ENCODE measurements at places on chromosomes 5 and 9. TPM values are rescaled to one million over a fixed set of nuclear protein-coding genes. Genes with fewer than 3 reads are reported as not detected.

Gene ZBED3
- total RNA-seq, result 3.3 TPM

Gene LRRC14B
- not detected for total RNA-seq

Gene OR1J2
- total RNA-seq, result not detected

Gene ADGRD2
- not detected for total RNA-seq

DNA sequence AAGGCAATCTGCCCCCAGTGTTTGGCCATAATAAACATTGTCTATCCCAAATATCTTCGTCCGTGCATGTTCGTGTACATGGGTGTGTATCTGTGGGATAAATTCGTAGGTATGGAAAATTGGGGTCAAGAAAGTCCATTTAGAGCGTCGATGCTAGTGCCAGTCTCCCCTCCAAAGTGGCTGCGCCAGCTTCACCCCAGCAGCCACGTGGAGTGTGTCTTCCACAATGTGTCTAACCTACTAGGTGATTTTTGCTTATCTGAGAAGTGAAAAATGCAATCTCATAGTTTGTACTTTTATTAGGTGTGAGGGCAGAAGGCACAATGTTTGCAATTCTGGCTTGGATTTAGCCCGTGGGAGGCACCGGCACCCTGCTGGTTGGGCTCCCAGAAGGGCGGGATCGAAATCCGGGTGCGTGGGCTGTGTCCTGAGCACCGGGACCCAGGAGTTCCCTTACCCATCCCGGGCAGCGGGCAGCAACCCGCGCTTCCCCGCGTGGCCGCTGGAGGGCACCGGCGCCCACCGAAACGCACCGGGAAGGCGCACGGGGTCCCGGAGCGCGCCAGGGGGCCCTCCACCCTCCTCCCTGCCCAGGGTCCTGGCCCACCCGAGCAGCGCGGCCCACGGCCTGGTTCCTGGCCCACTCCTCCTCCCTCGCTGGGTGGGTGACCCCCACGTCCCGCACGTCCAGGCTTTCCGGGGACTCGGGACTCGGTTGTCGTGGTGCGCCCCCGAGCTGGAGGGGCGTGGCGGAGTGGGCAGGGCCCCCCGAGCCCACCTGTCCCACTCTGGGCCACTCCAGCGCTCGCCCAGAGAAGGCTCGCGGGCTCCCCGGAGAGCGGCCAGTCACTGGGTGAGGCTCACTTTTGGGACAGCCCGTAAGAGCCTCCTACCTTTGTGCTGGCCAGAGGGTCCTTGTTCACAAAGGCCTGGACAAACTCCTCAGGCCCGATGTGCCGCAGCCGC, 55.4 kb upstream of the RNF130 start:
- peak; percentile 38 for DNase-seq

- no peak for DNase-seq
Observed at GRCh38 chr5:124408738-124409453, 337.5 kb downstream of the ZNF608 start.

GRCh38 chr9:90300611-90301276, 341.9 kb downstream of the DIRAS2 start:
- DNase-seq, result no peak

- peak; percentile 61 for DNase-seq
Observed at GRCh38 chr9:92706218-92706940, 36.4 kb upstream of the IPPK start.

- peak; percentile 38 for DNase-seq
Observed at GRCh38 chr5:37721447-37721871, 118.4 kb downstream of the GDNF start.

DNA sequence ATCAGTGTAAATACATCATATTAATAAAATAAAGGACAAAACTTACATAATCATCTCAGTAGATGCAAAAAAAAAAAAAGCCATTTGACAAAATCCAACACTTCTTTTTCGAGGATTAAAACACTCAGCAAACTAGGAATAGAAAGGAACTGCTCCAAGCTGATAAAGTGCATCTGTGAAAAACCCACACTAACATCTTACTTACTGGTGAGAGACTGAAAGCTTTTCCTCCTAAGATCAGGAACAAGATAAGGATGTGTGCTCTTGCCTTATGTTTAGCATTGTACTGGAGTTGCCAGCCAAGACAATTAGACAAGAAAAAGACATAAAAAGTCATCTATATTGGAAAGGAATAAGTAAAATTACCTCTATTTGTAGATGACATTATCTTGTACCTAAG, 120.2 kb upstream of the SAP30L start:
- DNase-seq, result no peak

DNA sequence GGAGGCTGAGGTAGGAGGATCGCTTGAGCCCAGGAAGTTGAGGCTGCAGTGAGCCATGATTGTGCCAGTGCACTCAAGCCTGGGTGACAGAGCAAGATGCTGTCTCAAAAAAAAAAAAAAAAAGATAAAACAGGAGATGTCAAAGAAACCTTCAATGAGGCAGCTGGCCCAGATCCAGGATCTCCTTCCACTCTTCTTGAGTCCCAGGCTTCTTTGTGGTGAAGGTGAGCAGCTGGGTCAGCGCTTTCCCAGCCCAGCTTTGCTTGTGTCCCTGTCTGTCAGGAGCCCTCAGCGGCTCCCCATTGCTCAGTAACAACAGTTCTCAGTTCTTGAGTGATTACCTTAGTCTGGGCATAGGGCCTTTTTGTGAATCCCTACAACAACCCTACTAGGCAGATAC, 69.4 kb upstream of the PSD2 start:
- DNase-seq, result no peak

- peak; percentile 33 for DNase-seq
Observed at GRCh38 chr5:179906795-179907555, 722 bp downstream of the TBC1D9B start.

Data from activated naive CD4-positive, alpha-beta T cell treated with anti-CD3 and anti-CD28 coated beads for 36 hours (primary cell).